IPS DF 6.9 (cell line): ENCODE measurements at places on chromosomes 16 and 17.

DNA sequence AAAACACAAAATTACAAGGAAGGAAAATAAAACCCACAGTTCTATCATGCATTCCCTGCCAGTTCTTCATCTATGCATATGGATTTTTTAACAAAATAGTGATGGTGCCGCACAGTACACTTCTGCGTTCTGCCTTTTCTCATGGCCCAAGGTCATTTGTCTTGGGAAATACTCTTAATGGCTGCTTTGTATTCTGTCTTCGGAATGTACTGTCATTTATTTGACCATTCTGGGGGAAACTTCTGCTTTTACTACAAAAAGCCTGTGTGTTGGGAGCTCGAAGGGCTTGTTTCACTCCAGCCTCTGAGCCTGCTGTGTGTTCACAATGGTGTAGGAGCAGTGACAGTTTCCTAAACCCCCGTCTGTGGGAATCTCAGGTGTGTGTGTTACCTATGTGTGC is 82.8 kb upstream of the SEC14L1 start:
- no peak for DNase-seq

- DNase-seq, result no peak
Measured at GRCh38 chr17:66632731-66633130, 202.2 kb upstream of the CACNG5 start.

- no peak for DNase-seq
Measured at GRCh38 chr17:43416998-43417890, 18.5 kb downstream of the ARL4D start.

DNA sequence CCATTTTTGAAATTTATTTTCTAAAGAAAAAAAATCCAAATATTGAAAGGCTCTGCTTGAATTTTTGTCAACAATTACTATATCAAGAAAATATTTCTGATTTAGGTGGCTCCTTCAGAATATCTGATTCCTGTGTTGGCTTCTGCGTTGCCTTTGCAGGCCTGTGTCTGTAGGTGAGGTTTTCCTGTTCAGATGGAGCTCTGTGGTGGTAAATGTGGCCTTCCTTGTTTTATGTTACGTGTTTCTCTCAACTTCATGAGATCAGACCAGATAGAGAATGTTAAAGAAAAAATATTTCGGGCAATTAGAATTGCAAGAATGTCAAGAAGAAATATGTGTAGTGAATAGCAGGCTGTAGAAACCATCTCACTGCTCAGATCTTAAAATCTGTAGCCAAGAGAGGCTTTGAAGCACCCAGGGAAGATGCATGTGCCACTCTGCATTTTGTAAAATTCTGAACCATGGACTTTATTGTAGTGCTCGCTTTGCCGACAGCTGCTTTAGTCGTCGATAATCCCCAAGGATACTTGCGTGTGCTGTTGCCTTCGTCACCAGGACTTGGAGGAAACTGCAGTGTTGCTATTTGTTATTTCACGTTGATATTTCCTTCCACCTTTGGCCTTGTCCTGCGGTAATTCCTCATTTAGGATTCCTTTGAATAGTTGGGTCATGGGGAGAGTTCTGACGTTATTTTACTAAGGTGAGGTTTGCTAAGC is 69.9 kb downstream of the RPTOR start:
- no peak for DNase-seq

GRCh38 chr17:57980522-57980921 is 7.5 kb downstream of the VEZF1 start:
- no peak for DNase-seq

DNA sequence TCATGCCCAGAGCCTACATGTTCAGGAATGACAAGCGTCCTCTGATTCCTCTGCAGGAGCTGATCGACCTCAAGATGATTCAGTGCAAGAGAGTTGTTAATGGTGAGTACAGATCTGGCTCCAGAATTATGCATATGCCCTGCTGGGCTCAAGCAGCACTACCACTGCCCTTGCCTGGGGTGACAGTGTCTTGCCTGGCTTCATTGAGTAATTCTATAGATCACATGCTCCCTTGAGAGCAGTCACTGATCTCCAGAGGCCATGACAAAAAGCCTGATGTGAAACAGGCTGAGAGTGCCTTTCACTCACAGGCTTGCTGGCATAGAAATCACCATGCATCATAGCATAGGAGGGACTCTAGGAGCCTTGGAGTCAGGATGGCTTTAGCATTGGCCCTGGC is 26.4 kb downstream of the DUS2 start:
- no peak for DNase-seq

DNA sequence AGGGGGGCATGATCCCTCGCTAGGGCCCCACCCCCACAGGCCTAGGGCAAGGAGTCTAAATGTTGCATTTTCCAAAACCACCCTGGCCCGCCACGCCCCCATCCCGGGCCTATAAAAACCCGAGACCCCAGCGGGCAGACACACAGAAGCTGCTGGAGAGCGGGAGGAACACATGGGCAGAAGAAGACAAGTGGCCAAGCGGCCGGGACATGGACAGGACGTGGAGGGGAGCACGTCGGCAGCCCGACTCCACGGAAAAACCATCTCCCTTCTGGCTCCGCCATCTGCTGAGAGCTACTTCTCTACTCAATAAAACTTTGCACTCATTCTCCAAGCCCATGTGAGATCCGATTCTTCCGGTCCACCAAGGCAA is 34.1 kb upstream of the ENPP7 start:
- DNase-seq, result no peak

GRCh38 chr17:64006361-64007088 is 8.4 kb downstream of the PRR29 start:
- DNase-seq, result no peak

DNA sequence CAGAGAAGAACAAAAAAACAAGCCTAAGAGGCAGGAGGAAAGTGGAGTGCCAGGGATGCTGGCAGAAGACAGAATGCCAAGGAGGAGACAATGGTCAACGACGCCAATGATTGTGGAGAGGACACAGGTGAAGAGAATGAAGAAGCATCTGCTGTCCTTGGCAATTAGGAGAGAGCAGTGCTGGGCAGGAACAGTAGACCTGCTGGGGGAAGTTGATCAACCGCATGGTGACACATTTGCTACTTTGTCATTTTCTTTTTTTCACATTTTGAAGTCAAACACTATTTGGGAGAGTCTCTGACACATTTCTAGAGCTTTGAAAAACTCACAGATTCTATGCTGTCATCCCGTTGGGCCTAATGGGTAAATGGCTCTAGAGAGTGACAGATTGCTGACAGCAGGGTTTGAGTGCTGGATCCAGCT is 1.1 kb upstream of the PIK3R6 start:
- no peak for DNase-seq

DNA sequence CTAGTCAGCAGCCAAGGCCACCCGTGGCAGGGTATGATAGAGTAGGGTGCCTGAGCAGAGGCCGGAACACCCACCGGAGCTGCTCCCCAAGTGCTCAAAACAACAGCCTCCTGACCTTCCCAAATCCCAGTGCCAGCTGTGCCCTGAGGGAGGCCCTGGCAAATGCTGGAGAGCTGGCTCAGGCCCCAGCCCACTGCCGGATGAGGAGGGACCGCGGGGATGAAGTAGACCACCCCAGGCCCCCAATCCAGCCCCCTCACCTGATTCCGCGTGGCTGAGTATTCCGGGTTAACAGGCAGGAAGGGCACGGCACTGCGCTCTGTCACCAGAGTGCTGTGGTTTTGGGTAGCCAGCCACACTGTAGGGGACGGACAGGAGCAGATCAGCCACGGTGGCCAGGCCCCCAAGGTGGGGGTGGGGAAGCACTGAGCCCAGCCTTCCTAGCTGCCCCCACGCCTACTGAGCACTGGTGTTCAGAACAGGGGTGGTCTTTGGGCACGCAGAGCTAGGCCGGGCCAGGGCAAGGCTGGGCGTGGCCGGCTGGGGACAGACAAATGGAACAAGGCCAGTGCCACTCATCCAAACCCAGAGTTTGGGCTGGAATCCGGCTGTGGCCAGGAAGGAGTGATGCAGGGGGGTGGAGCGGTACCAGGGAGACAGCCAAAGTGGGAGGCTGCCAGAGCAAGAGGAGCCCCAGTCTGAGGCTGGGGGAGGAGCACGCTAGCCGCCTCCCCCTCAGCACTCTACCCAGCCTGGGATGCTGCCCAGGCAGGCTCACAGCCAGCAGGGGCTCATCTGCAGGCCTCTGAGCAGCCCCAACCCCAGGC is 9.1 kb downstream of the TP53I13 start:
- DNase-seq, result no peak
